ENCODE measurements at places on chromosomes 7 and 10.
A peak's percentile ranks its signal among the peaks of the same experiment; 100 is the strongest.

- no peak for DNase-seq
These were observed 49.7 kb downstream of the DNAJC12 start for GRCh38 chr10:67788028-67788886.

- no peak for DNase-seq
These were observed 10.3 kb downstream of the CRHR2 start for GRCh38 chr7:30671793-30672465.

DNA sequence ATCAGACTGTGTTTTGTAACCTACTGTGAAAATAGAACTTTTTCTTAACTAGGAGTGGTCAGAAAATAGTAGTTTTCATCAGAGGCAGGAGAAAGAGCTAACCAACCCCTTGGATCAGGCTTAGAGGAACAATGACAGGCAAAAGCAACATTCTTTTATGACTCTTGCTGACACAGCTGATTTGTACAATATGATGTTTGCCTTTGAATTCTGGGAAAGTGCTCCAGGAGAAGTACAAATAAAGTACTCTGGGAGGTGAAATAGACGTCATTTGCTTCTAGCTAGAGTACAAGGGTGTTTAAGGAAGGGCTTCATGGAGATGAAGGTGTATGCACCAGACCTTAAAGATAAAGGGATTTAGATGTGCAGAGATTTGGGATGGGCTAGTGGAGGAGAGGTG lies 75.1 kb upstream of the KIAA1217 start:
- DNase-seq, result no peak

GRCh38 chr10:16742165-16742960 lies 74.9 kb downstream of the RSU1 start:
- no peak for DNase-seq

GRCh38 chr7:83861-84632 lies 108.3 kb upstream of the FAM20C start:
- DNase-seq, result no peak

- no peak for DNase-seq
These were observed 179.9 kb downstream of the PTPRN2 start for GRCh38 chr7:158407581-158408317.

- DNase-seq, result no peak
These were observed 27.1 kb downstream of the LRRC20 start for GRCh38 chr10:70355051-70356021.

DNA sequence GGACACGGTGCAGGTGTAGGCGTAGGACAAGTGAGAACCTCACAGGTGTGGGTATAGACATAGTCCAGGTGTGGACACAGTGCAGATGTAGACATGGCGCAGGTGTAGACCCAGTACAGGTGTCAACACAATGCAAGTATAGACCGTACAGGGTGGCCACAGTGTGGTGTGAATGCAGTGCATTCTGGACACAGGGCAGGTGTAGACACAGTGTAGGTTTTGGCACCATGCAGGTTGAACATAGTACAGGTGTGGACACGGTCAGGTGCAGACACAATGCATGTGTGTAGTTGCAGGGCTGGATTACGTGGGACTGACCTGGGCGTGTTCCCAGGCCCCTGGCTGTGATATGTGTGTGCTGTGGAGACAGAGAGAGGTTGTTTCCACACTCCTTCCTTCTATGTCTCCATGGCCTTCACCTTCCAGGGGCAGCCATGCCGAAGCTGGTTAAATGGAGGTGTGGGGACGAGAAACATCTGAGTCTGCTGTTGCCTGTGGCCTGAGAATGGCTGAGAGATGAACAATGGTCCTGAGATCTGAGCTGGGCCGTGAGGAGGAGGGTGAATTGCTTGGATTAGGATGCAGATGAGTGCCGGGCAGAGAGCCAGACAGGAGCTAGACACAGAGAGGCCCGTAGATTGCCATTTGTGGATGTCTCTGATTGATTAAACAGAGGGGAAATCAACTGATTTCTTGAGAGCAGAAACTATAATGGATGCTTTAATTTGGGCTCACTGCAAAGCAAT lies 343.9 kb upstream of the SHH start:
- no peak for DNase-seq

DNA sequence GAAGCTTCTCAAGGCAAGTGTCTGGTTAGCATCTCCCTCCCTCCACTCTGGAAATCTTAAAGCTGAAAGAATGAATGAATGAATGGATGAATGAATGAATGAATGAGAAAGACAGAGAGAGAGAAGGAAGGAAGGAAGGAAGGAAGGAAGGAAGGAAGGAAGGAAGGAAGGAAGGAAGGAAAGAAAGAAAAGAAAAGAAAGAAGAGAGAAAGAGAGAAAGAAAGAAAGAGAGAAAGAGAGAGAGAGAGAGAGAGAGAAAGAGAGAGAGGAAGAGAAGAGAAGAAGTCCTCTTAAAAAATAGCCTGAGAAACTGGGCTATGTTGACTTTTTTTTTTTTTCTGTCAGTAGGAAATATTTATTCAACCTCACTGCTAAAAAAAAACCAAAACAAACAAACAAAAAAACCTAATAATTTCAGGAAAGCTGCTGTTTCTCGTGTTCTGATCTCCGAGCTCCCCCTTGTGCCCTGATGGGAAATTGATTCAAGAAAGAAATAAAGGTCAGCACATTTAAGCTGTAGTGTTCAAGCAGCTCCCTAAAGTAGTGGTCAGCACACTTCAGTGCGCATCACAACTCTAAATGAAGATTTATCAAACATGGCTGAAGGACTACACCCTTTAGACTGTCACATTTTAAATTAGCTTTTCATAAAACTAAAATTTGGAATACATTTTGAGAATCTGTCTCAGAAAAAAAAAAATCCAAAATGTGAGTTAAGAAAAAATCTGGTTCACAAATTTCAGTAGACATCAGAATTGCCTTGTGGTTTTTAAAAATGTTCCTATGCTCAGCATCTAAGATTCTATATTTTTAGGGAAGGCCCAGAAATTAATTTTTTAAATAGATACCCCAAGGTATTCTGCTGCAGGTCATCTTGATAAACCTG lies 154.3 kb downstream of the ELAPOR2 start:
- DNase-seq, result no peak

GRCh38 chr10:6050801-6051445 lies 11.2 kb downstream of the IL2RA start:
- DNase-seq, result peak; percentile 19

DNA sequence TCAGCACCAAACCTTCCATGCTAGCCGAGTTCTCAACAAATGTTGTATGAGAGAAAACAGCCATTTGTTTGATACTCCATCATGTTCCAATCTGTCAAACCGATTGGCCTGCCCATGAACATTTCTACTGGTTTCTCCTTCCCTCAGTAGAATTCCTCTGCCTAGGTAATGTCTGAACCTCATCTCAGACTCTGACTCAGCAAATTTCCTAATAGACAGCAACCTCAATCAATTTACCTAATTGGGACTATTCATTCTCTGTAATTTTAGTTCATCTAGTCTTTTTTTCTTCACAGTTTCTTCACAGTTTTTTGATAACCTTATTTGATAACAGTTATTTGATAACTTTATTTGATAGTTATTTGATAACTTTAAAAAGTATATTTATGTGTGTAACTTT lies 585.1 kb downstream of the DNAJB9 start:
- DNase-seq, result no peak

DNA sequence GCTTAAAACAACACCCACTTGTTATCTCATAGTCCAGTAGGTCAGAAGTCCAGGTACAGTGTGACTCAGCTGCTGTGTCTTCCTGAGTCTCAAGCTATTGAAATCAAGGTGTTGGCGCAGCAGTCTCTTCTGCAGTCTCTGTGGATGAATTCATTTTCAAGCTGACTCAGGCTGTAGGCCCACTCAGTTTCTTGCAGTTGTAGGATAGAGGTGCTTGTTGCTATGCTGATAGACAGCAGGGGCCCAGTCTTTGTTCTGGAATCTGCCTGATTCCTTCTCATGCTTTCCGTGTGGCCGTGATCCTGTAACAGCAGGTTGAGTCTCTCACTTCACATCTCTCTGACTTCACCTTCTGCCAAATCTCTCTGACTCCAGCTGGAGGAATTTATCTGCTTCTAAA lies 400.4 kb upstream of the POM121L12 start:
- DNase-seq, result no peak

DNA sequence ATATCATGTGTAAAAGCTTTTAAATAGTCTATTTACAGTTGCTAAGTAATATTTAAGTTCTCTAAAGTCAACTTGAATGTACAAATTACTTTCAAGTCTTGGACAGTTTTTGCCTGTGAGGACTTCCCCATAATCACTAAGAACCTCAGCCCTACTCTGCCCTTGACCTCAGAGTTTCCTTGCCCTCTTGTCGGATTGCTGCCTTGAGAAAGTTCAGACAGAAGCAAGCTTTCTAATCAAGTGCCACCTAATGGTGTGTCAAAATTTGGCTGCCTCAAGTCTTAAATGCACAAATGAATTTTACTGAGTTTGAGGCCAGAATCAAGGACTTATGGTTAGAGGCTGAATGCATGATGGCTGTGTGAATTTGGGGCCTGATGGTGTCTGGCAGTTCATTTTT lies 88.3 kb upstream of the KAT6B start:
- DNase-seq, result no peak

GRCh38 chr7:106423111-106423510 lies 138.3 kb upstream of the NAMPT start:
- no peak for DNase-seq

- DNase-seq, result no peak
These were observed 27.4 kb downstream of the IFT22 start for GRCh38 chr7:101294039-101294831.

- DNase-seq, result no peak
These were observed 264.3 kb downstream of the TCF7L2 start for GRCh38 chr10:113214331-113214730.
